ENCODE measurements at places on chromosomes 3 and 15.

- DNase-seq: no peak
Measured at GRCh38 chr3:43894176-43895049, 203.7 kb downstream of the ABHD5 start.

- DNase-seq: no peak
Measured at GRCh38 chr3:150635526-150635925, 32.4 kb downstream of the SELENOT start.

DNA sequence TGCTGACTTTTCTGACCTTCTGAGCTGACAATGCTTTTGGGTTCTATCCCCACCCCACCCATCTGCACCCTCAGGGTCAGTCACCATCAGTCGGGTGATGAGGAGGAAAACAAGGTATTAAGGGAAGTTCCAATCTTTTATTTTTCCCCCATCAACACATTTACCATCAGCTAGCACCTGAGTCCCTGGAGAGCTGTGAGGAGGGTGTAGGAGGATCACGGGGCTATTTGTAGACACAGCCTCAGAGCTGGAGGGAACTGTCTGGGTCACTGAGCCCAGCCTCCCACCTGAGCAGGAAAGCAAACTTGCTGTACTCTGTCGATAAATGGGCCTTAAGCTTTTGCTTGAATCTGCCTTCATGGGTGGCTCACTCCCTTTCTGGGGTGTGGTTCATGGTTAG, 24.8 kb upstream of the ZFAND6 start:
- DNase-seq: no peak

- DNase-seq: no peak
Measured at GRCh38 chr3:169811631-169812331, 889 bp upstream of the LRRIQ4 start.

DNA sequence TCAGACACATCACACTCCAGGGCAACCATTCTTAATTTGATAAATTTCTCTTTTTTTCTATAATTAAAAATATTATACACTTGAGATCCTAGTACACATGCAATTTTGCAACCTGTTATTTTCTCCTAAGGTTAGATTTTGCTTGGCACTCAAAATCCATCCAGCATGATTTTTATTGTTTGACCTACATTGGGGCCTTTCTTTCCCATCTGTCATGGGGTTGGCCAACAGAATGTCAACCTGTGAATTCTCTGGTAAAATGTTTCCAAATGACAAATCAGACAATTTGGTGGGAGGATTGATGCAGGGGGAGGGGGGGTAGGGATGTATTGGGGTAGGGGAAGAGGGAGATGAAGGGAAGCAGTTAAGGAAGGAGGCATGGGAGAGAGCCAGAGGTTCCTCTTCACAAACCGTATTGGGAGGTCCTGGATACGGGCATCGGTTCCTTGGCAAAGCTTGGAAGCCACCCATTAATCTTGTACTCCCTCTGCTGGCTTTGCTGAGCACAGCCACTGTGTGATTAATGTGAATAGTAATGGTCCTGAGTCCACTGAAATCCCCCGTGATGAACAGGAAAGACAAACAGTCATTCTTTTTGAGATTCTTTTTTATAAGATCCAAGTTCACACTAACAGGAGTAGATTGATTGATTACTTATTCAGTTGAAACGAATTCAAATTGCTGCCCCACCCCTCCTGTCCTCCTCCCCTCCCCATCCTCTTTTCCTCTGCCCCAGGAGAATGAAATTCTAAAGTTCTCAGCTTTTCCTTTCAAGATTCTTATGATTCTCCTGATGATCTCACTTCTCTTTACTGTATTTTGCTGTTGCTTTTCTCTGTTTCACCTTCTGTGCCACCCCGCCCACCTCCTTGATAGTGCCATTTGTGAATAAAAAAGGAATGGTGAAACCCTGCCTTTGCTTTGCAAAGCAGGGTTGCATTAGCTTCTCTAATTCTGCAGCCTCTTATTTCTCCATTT, 82.2 kb upstream of the SLC25A26 start:
- DNase-seq: peak; percentile 41

DNA sequence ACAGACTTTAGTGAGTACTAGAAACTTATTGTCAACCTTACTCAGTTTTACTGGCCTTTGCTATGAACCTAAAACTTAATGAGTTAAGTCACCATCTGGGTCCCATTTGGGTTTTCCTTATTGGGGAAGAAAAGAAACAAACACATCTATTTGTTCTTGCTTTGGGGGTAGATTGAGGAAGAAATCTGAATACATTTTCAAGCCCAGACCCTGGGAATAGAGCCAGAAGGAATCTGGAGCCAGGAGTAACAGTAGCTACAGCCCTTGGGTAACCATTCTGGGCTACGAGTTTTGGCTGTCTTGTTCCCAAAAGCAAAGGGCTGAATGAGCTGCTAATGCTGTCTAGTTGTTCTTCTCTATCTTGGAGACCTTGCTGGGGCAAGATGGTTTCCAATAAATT, 16.5 kb downstream of the SLC12A1 start:
- no peak for DNase-seq

GRCh38 chr3:43215663-43216275, 70.6 kb upstream of the SNRK start:
- no peak for DNase-seq

GRCh38 chr3:194539498-194539897, 52.7 kb upstream of the ATP13A3 start:
- DNase-seq: no peak

DNA sequence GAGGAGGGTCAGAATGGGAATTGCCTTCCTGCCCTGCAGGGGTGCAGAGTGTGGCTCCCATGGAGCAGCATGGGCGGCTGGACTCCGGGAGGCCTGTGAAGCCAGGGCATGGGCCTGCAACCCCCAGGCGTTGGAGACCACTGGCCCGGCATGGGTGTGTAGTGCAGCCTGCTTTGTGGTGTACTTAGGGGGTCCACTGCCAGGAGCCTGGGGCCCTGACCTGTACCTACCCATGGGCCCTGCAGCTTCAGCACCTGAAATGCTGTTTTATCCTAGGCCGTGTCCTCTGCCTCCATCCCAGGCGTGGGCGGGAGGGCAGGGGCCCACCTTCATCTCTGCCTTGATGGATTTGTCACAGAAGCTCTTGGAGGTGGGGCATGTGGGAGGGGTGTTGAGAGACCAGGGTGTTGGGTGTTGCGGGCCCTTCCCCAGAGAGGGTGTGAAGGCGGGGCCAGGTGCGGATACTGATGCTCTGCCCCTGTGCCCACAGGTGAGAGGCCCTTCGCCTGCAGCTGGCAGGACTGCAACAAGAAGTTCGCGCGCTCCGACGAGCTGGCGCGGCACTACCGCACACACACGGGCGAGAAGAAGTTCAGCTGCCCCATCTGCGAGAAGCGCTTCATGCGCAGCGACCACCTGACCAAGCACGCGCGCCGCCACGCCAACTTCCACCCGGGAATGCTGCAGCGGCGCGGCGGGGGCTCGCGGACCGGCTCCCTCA, 45.0 kb downstream of the KLF13 start:
- DNase-seq: no peak

GRCh38 chr3:172313671-172314070, 134.6 kb downstream of the GHSR start:
- DNase-seq: no peak

GRCh38 chr3:34533451-34533850, 735.0 kb downstream of the PDCD6IP start:
- no peak for DNase-seq

GRCh38 chr15:68921926-68922325, 8.4 kb upstream of the SPESP1 start:
- no peak for DNase-seq

DNA sequence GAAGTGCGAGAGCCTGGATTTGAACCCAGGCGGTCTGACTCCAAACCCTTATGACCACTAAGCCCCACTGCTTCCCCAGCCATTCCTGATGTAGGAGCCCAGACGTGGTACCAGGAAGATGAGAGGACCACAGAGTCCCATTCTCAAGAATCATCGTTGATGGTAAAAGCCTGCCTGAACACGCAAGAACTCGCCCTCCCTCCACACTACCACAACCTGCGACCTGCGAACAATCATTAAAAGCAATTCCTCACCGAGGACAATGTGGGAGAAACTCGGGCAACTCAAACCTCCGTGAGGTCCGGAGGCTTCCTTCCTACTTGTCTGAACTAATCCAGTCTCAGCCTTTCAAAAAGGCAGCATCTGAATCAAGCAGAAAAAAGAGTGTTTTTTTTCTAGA, 10.3 kb downstream of the MAGI1 start:
- DNase-seq: no peak

GRCh38 chr15:40982855-40983254, 29.6 kb downstream of the CHAC1 start:
- DNase-seq: no peak

- DNase-seq: peak; percentile 77
Measured at GRCh38 chr3:141454906-141455602, 31.8 kb upstream of the RASA2 start.

DNA sequence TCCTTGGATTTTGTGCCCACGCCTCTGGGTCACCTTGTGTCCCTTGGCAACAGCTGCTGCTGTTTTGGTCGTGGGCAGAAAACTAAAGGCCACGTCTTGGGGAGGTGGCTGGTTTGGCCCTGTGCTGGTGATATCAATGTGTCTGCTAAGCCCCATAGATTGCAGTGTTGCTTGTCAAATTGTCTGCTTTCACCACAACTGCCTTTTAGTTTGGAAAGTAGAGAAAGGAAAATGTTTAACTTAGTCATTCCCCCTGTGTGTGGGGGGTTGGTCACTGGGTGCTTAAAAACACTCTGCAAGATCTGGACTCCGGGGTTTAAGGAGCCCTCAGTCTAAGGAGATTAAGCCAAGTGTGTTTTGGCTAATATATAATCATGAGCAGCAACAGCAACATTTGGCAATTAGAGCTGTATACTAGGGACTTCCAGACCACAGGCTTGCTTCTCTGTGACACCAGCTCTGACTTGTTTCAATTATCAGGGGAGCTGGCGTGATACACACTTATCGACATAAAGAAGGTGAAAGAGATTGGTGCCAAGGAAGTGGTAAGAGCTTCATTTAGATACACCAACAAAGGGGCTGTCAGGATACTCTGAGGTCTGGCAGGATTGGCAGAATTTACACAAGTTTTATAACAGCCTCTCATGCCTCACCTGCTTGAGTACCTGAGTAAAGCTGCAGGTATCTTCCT, 3.5 kb downstream of the SMAD3 start:
- no peak for DNase-seq

GRCh38 chr15:45203182-45203581, 15.4 kb upstream of the SHF start:
- no peak for DNase-seq

DNA sequence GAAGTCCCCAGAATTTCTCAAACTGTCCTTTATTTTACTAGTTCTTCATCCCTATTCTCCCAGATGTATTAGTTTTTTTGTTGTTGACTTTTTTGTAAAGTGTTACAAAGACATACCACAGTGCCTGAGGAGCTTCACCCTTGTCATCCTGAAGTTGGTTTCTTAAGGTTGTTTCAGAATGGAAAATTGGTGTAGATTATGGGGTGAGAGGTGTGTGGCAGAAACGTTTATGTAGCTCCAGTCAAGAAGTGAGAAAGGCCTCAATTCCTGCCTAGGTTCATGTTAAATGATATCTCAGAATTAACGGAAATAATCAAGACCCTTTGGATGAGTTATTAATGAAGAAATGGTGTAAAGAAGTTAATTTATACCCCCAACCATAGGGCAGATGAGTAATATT, 6.8 kb downstream of the EDEM1 start:
- no peak for DNase-seq

- DNase-seq: no peak
Measured at GRCh38 chr3:12158387-12159226, at the start of gene TIMP4. TIMP4 (minus strand) TSS chr3:12158912; CDS start chr3:12158840, 72 bp downstream.

GRCh38 chr15:99508852-99509251, 56.9 kb upstream of the MEF2A start:
- DNase-seq: no peak

- no peak for DNase-seq
Measured at GRCh38 chr15:68405378-68406250, 26.3 kb downstream of the ITGA11 start.

GRCh38 chr3:13497386-13497785, 17.3 kb downstream of the HDAC11 start:
- DNase-seq: no peak
